NCI-H1105 (cell line): ENCODE measurements at places on chromosomes 2 and 18.

- no peak for DNase-seq
Measured at GRCh38 chr18:34959211-34959829, 81.9 kb upstream of the MAPRE2 start.

GRCh38 chr18:11246495-11247300, 97.3 kb upstream of the PIEZO2 start:
- no peak for DNase-seq

DNA sequence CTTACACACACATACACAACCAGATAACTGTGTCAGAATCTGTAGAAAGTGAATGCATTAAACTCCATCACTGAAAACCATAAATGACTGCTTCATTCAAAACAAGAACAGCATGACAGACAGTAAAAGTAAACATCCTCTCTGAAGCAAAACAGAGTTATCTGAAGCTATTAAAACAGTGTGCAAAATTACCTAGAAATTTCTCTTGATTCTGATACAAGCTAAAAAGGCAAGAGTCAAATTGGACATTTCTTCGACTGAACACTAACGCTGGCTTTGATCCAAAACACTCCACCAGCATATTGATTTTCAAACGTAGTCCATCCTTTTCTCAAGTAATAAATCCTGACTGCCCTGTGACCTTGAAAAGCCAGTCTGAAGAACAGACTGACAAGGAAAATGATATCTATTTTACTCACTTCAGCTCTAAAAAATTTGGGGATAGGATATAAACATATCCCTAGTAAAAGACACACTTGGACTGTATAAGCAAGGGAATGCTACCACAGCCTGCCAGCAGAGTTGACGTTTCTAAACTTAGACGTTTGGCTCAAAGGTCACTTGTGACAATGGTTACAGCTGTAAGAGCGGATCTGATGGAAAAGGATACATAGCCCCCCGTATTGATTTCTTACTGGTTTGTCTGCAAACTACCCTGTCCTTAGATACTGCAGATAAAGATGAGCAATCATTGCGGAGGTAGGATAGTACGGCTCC, 128.9 kb upstream of the ITGB6 start:
- DNase-seq, result no peak

GRCh38 chr2:238995634-238996033, 147.7 kb downstream of the TWIST2 start:
- DNase-seq, result no peak

DNA sequence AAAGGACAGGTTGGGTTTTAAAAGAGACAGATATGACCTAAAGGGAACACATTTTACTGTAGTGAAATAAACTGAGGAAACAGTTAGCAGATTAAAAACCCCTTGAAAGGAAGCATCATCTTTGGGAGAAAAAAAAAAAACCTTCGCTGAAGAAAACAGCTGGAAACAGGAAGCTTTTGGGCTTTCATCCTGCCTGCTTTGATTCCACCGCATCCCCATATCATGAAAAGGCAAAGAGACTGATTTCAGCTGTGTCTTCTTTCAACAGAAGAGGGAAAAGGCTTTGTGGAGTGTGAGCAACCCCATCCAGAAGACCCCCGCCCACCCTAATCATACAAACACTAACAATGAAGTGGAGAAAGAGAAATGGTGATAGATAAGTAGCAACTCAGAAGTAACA, 86.4 kb downstream of the TCF4 start:
- no peak for DNase-seq

DNA sequence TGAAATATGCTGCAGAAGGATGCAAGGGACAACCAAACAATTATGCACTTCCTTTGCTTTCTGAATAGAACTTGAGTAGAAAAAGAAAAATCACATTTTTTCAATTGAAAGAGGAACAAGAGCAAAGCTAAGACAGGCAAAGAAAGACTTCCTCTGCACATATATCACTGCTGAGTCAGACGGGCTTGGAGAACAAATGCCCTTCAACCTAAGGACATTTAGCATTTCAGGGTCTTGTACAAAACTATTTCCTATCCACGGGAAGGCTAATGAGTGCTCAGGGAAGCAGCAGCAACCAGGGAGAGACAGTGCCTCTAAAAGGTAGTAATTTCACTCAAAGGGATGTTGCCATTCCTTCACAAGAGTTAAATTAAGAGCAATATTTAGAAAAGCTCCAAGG, 570.0 kb upstream of the GCFC2 start:
- no peak for DNase-seq

DNA sequence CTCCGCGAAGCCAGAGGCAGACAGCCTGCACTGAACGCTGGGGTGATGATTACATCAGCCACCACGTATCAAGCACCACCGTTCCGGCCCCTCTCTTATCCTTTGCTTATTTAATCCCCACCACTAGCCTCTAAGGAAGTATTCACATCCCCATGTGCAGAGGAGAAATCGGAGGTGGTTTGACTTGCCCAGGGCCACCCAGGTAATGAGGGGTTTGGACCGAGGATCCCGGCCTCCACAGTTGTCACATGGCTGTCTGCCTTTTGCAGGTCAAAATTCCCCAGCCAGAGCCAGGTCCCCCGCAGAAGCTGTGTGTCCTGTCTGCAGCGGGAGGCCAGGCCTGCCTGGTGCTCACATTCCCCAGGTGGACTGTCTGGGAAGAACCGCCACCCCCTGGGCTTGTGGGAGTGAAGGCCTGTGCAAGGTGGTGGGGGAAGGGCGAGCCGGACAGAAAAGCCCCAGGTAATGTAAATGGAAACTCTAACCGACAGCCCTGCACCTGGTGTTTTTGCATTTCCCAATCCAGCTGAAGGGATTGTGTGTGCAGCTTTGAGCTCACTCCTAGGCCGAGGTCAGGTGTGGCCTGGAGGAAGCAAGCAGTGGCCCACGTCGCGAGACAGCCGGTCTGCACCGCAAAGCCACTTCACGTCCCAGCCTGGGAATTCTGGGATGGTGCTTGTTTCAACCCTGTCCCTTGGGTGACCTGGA, 108.5 kb upstream of the ID2 start:
- DNase-seq, result peak; percentile 47

GRCh38 chr18:32378705-32379104, 92.0 kb downstream of the GAREM1 start:
- DNase-seq, result no peak

- no peak for DNase-seq
Measured at GRCh38 chr2:232959139-232959538, 53.9 kb downstream of the NGEF start.

DNA sequence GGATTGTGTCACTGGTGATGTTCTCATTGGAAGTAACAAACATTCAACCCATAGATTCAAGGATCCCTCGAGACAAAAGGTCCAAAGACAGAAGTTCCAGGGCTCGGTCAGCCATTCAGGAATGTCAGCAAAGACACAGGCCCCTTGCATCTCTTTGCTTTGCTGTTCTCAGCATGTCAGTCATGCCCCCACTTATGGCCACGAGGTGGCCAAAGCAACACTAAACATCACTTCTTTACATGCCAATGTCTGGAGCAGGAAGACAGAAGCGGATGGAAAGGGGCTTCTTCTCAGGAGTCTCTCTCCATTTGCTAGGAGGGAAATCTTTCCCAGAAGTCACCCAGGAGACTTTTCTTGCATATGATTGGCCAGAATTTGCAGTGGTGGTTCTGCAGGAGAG, 191.6 kb upstream of the SP5 start:
- no peak for DNase-seq

- no peak for DNase-seq
Measured at GRCh38 chr2:74080346-74080745, 67.4 kb downstream of the BOLA3 start.

DNA sequence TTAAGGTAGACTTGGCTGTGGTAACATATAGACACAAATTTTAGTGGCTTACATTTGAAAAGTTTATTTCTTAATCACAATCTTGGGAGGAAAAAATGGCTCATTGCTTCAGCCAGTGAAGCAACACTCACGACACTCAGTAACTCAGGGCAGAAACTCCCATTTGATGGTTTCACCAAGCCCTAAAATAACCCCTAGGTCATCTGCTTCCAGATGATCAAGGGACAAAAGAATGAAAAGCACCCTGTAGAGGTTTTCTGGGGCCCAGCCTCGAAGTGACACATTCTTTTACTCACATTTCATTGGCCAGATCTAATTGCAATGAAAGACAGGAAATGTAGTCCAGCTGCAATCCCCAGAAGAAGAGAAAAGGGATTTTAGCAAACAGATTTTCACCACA, 275.9 kb downstream of the TMX3 start:
- no peak for DNase-seq

- peak; percentile 53 for DNase-seq
Measured at GRCh38 chr2:166180951-166181812, 53.4 kb upstream of the SCN1A start.

GRCh38 chr2:51071191-51071590, 39.3 kb upstream of the NRXN1 start:
- DNase-seq, result no peak

GRCh38 chr2:78614726-78615125, 410.8 kb upstream of the REG3G start:
- no peak for DNase-seq

DNA sequence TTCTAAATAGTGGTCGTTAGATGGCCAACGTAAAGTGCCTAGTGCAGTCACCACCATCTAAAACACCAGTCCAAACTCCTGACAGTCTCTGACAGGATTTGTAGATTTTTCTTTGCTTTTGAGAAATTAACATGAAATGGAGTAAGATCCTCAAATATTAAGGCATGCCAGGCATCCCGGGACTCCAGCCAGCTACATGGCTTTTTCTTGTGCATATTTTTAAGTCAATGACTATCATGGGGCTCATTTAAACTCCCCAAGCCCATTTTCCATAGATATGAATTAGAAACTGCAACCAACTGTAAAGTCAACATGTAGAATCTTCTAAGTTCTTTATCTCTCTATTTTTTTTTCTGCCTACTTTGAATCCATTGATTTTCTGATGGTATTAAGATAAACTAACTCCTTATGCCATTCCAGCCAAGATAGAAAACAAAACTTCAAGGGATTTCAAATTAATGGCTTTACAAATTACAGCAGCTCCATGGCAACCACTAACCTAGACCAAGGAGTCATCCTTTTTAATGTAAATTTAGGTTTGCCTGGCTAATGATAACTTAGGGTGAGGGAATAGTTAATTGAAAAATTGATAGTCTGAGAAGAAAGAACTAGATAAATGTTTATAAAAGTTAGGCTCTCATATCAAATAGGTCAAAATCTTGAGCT, 764.1 kb upstream of the NXPH2 start:
- no peak for DNase-seq

DNA sequence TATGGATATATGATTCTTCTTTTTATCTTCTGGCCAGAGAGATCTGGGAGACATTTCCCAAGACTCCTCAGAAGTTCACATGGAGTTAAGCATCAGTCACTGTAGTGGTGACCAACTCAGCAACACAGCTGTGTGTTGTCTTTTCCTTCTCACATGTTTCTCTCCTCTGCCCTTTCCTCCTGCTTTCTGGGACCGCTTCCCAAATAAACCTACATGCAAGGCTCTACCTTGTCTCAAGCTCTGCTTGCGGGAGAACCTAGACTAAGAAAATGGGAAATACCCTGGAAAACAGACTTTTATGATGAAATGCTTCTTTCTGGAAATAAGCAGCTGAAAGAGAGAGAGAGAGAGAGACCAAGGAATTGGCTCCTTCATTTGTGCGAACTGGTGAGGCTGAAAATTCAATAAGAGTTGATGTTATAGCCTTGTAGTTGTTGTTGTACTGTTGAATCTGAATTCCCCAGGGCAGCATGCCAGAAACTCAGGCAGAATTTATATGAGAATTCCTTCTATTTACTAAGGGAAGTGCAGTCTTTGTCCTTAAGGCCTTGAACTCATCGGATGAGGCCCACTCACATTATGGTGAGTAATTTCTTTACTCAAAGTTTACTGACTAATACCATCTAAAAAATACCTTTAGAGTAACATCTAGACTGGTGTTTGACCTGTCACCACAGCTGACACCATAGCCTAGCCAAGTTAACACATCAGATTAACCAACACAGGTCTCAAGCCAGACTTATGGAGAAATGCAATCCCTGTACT, 22.7 kb upstream of the DSC1 start:
- DNase-seq, result no peak

- DNase-seq, result no peak
Measured at GRCh38 chr2:200613692-200614091, 27.9 kb downstream of the AOX1 start.

GRCh38 chr2:55151733-55152433, 80.2 kb downstream of the CLHC1 start:
- DNase-seq, result no peak

DNA sequence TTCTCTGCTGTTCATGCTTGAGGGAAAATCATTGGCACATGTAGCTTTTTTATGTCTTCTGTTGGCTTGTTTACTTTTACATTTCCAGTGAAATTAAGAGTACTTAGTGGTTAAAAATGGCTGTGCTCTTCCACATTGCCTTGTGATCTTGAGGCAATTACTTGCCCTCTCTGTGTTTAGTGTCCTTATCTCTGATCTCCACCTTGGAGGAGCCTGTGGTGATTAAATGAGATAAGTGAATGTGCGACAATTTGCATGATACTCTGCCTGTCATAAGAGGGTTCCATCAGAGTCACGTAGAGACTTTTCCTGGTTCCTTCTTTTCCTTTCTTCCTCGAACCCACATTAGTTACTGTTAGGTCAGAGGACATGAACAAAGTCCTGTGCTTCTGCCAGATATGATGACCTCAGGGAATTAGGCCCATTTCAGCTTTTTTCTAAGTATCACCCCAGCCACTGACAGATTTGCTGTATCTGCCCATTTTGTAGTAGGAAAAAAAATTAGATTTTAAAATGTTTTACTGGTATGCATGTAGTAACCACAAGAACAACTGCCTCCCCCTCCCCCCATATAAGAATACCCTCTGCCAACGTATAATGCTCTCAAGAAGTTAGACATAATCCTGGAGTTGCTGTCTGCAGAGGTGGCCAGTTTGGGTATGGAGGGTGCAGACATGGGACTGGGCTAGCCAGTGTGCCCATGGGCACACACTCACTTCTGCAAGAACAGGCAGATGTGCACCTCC, 51.9 kb downstream of the TET3 start:
- DNase-seq, result no peak

DNA sequence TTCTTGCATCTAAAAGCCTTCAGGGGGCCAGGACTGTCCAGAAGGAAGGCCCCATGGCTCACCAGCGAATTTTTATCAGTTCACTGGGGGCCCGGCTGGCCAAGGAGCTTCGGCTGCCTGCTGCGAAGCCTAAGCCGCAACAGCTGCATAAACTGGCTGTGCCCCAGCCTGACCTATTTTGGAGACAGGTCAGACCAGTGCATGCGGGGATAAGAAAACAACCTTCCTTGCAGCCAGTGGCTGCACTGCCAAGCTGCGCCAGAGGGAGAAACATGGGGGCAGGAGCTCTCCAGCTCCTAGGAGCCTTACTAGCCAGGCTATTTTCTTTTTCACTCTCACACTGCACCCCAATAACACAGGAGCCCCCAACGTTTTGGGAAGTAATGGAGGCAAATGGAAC, 15.2 kb downstream of the PAX3 start:
- DNase-seq, result no peak

GRCh38 chr2:211981451-211981850, 557.2 kb downstream of the ERBB4 start:
- no peak for DNase-seq

DNA sequence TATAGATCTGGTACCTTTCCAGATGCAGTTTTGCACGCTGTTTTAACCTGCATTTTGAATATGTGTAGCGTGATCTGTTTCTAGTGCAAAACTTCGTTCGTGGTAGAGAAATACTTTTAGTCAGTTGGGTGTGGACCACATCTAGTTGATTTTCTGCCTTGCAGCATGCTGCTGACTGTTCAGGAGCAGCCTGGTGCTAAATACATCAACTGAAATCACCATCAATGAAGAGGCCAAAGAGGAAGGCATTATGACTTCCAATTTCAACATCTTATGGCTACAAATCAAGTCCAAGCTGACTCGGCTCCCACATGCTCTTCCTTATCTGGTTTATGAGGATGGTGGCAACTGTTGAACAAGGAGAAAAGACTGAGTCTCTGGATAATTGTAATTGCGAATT, 298.5 kb downstream of the ZNF521 start:
- no peak for DNase-seq

GRCh38 chr2:3536682-3537632, 17.6 kb upstream of the ADI1 start:
- no peak for DNase-seq
